Effector CD8-positive, alpha-beta T cell (primary cell): ENCODE measurements at places on chromosomes 6 and 20.

DNA sequence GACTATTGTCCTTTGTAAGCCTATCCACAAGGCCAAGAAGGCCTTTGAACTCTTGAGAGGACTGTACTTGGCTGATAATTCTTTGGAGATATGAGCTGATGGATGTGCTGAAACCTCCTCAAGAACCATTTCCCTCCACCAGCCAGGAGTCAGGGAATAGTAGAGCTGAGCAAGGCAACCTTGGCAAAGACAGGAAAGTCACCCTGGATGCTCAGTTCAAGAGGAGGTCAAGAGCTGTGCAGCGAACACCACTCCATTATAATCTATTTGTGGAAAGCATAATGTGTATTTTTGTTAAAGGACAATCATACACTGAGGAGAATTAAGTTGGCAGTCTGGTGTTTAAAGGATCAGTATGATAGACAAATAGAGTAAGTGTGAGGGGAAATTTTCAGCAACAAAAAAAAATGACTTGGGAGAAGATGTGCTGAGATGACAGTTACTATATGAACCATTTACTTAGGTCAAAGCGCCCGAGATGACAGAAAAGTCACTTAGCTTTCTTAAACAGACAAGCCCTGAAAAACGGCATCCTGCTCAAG, 177.2 kb upstream of the COL21A1 start:
- DNase-seq: no peak

DNA sequence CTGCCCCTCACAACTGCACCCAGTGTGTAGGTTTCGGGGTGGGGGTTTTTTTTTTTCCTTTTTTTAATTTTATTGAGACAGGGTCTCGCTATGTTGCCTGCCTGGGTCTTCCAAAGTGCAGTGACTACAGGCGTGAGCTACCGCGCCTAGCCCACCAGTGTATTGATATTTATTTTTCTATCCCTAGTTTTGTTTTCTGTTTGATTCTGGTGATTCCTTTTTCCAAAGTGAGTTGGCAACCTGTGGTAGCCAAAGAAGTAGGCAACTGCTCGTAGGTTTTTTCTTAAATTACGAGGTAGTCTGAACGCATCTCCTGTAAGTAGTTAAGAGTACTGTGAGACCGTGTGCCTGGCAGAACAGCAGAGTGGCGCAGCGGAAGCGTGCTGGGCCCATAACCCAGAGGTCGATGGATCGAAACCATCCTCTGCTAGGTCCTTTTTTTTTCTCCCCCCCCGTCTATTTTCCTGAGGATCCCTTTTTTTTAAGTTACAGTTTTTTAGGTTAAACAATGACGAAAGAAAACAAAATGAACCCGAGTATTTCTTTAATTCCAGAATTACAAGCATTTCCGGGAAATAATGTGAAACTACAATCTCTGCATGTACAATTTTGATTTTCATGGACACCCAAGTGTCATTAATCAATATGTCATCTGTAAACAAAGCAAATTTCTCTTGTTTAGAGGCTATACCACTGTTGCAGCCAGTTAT, 78.7 kb upstream of the BTN3A2 start:
- DNase-seq: peak; percentile 68

GRCh38 chr6:77470983-77471382, 7.7 kb upstream of the HTR1B start:
- DNase-seq: no peak

DNA sequence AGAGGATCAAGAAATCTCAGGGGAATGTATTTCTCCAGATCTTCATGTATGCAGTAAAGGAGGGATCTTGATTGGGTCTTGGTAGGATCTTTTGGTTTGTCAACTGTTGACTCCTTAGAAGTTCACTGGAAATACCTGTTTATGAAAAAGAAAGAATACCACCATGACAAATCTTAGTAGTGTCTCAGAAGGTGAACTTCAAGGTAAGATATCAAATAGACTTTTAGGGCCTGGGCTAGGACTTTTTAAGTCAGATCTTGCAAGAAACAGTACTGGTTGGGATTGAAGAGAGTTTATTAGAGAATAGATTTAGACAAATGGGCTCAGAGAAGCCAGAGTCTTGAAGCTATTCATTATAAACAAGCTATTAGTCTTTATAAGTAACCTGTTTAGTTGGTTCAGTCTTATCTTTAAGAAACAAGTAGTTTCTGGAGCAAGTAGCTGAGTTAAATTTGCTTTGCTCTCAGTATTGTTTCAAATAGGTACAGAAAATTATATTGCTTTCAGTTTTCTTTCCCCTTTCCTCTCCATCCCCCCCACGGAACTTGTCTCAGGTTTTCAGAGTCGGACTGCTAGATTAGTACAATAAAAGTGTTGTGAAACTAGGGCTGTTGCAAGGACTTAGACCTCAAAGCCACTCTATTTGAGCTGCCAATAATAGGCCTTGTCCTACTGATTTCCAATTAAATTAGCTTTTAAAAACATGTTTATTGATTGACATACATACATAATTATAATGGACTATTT, 529.1 kb upstream of the CITED2 start:
- no peak for DNase-seq

- DNase-seq: no peak
Observed at GRCh38 chr20:24989162-24989561, 3.4 kb downstream of the APMAP start.

DNA sequence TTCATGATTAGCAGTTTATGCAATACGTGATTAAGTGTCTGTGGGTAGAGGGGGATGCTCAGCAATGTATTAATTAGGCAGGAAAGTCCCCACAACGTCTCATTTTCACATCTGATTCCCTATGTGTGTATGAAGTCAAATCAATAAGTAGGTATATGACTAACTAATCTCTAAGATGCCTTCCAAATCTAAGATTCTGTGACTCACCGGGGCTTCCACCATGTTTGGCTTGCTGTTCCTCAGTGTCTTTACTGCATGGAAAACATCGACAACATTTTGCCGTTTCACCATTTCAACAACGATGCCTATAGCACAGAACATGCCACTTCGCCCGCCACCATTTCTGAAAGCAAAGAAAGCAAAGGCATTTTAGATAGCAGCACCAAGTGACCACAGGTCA, 72.0 kb upstream of the THEMIS start:
- no peak for DNase-seq

GRCh38 chr6:33372526-33373123, 19.0 kb upstream of the KIFC1 start:
- no peak for DNase-seq

GRCh38 chr6:141486942-141487341, 645.8 kb upstream of the GJE1 start:
- DNase-seq: no peak

GRCh38 chr6:46605091-46605797, 47.4 kb downstream of the CYP39A1 start:
- DNase-seq: no peak

DNA sequence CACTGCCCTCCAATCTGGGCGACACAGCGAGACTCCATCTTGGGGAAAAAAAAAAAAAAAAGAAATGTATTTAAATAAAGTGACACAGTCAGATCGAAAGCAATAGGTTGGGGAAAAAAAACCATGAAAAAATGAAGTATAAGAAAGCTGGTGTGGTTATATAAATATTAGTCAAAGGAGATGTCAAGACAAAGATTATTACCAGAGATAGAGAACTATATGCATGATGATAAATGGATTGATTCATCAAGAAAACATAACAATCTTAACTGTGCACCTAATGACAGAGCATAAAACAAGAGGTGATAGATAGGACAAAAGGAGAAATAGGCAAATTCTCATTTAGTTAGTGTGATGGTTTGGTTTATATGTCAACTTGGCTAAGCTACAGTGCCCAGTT, 146.9 kb upstream of the AHI1 start:
- DNase-seq: no peak

- no peak for DNase-seq
Observed at GRCh38 chr20:58117944-58118343, 110.5 kb downstream of the ANKRD60 start.

- DNase-seq: no peak
Observed at GRCh38 chr6:111748231-111748647, 125.0 kb downstream of the FYN start.

DNA sequence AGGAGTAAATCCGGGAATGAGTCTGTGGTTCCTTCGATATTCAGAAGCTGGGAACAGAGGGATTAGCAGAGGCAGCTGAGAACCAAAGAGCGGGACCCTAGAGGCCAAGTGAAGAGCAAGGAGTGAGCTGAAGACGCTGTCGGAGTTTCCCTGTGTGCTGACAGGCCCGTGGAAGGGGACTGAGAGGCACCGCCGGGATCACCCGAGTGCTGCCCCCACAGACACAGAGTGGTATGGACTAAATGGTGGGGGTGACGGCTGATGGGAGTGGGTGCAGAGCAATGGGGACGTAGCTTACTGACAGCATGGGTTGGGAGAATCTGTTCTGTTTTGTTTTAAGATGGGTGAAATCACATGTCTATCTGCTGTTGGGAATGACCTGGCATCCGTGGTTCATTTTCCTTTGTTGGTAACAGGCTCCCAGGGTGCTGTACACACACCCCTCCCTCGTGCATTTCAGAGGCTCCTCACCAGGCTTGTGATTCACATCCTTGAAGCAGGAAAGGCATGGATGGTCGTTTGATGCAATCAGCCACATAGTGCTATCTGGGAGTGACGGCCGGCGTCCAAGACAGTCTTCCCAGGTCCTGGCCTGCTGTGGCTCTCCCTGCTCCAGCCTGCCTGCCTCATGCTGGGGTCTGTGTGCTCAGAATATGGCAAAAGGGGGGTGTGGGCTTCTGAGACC, 97.4 kb downstream of the THBS2 start:
- no peak for DNase-seq

DNA sequence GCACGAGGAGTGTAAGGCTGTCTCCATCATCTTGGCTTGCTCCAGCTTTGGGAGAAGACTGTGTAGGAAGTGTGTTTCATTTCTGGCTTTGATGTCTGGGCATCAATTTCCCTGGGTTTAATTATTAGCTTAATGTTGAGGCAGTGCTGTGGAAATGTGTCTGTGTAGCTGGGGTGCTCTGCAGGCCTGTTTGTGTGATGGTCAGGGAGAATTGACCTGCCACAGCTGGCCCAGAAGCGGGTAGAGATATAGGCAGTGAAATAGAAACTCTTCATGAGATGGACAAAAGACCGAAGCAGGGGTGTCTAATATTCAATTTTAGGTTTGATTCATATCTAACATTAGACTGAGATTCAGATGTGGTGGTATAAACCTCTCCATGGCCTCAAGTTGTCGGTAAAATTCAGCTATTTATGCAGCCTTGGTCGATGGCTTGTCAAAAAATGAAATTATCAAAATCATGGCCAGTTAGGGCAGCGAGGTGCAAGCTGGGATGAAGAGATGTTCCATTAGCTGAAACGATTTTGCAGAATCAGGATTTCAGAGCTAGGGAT, 95.3 kb upstream of the SNX9 start:
- DNase-seq: no peak

DNA sequence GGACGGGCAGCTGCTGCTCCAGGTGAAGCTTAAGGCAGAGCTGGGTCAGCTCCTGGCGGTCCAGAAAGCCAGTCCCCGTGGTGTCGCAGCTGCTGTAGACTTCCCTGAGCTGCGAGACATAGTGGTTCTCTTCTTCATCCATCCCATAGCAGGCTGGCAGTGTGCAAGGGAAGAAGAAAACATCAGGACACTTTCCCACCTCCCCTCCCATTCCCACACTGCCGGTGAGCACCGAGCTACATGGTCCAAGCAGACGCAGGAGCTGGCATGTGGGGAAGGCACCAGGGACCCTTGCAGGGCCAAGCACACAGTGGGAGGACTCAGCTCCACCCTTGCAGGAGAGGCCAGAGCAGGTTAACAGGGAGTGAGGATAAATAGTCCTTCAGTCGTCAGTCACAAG, 58.9 kb downstream of the NINL start:
- no peak for DNase-seq

DNA sequence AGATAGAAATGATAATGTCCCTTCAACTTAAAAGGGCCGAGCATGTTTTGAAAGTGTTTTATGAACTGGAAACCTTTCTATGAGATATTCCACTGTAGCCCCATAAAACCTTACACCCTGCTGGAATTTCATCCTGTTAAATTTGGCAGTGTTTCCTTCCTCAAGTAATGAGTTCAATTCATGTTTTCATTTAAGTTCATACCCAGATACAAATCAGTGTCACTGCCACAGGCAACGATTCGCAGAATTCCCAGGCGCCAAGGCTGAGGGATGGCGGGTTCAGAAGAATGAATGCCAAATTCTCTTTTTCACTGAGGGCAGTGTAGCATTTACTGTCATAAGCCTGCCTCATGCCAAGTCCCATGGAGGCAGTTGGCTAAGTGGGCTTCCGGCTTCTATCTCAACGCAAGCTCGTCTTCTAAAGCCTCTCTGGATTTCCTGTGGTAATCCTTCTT, 511.8 kb upstream of the ID4 start:
- DNase-seq: no peak

- no peak for DNase-seq
Observed at GRCh38 chr20:50892394-50892793, 38.8 kb downstream of the ADNP start.

- no peak for DNase-seq
Observed at GRCh38 chr6:121187200-121187832, 147.0 kb downstream of the TBC1D32 start.

DNA sequence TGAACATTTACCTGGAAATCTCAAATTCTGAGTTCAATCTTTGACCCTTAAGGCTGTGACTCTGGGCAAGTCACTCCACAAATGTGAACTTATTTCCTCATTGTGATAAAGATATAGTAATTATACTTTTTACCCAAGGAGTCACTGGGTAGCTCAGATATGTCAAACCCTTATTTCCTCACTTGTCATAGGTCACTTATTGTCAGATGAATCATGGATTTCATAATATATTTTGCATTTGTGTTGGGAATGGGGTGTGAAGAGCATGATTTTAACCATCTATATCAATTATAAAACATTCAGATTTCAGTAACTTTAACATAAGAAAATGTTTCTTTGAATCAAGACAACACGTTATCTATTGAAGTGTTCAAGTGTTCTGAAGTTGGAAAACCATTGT, 3.7 kb upstream of the CARMIL1 start:
- DNase-seq: no peak

DNA sequence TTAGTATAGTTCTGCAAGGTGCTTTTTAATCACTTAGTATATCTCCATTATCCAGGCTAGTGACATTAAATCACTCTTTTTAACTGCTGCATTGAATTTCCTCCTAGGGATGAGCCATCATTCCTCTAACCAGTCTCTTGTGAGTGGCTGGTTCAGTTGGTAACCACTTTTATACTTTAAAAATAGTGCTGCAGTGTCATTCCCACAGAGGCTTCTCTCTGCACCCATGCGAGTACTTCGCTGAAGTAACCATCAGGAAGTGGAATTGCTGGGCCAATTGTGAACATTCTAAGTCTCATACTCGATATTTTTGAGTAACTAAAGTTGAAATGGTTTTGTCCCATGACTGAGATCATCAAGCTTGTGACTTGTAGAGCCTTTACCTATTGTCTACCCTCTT, 2.1 kb downstream of the BTN3A2 start:
- DNase-seq: no peak

- no peak for DNase-seq
Observed at GRCh38 chr6:71289802-71290175, 1.2 kb downstream of the OGFRL1 start.

GRCh38 chr6:8857160-8857559, 421.8 kb upstream of the SLC35B3 start:
- no peak for DNase-seq

DNA sequence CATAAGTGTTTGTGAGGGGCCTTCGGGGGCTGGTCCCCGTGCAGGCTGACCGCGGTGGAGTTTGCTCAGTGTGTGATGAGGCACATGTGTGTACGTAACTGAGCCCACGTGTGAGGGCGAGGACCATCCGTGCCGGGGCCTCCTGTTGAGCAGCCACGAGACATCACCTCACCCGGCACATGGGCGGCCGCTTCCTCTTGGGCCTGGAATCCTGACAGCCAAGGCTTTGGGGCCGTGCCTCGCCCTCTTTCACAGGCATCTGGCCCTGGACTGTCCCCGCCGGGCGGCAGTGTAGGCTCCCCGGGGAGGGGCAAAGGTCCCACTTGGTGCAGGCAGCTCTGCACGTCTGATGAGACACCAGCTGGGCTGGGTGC, 202.3 kb downstream of the DLL1 start:
- no peak for DNase-seq
